Stimulated activated CD4-positive, alpha-beta T cell treated with anti-CD3 and anti-CD28 coated beads, TNF-alpha, amount 100 ng/mL, for 4 hours (primary cell): ENCODE measurements at places on chromosomes 5 and 9.

DNA sequence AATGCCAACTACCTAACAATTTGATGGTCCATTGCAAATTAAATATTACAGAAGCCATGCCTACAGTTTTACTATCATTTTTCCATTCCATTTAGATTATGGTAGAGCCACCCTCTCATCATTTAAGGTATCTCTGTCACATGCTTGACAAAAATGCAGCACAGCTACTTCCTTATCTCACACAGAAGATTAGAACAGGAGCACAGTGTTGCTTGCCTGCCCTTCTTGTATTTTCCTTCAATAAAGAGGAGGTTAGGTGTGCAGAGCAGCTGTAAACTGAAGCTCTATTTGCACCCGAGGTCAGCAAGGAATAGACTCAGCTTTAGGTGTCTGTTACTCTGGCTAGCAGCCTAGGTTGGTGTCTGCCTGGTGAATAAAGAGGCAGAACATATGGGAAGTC is 51.5 kb upstream of the ATP10B start:
- no peak for DNase-seq

DNA sequence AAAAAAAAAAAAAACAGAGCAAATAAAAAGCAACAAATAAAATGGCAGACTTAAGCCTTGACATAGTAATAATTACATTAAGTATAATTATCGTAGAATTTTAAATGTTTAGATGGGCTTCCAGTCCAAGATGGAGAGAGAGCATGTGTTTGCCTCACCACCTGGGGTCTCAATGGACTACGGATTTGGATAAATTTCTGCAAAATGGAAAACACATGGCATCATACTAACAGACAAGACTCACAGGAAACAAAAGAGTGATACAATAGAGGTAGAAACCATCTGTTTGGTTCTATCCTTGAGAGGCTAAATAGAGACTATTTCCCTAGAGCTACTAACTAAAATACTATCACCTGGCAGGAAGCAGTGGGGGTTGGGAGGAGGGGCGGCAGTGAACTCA is 144.3 kb downstream of the MUSK start:
- no peak for DNase-seq

- no peak for DNase-seq
These were observed 434.5 kb upstream of the TRPC7 start for GRCh38 chr5:136799806-136800372.

- no peak for DNase-seq
These were observed 75.5 kb downstream of the UNC13B start for GRCh38 chr9:35237311-35237710.

DNA sequence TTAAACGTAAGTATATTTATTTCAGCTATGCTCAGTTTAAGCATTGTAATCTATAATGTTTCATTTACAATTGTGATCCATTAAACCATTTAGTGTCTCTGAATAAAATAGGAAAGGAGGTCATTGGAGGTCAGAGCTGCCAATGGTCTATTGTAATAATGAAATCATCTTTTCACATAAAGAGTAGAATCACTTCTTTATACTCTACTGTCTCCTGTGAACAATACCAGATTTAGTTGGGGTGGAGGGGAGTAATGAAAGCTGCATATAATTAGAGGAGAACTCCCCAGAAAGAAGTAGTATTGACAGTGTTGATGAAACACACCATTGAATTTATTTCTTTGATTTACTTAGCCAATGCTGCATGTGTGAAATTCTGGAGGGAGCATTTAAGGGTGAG is 35.1 kb upstream of the ZFYVE16 start:
- DNase-seq = no peak
